Adipocyte (in vitro differentiated cells): ENCODE measurements at places on chromosomes 16 and 17.

DNA sequence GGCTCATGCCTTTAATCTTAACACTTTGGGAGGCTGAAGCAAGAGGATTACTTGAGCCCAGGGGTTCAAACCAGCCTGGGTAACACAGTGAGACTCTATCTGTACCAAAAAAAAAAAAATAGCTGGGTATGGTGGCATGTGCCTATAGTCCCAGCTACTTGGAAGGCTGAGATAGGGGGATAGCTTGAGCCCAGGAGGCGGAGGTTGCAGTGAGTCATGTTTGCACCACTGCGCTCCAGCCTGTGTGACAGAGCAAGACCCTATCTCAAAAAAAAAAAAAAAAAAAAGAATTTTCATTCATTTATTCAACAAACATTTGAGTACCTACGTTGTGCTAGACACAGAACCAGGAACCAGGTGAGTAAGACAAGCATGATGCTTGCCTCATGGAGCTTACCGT is 73.6 kb upstream of the MRTFB start:
- no peak for DNase-seq

DNA sequence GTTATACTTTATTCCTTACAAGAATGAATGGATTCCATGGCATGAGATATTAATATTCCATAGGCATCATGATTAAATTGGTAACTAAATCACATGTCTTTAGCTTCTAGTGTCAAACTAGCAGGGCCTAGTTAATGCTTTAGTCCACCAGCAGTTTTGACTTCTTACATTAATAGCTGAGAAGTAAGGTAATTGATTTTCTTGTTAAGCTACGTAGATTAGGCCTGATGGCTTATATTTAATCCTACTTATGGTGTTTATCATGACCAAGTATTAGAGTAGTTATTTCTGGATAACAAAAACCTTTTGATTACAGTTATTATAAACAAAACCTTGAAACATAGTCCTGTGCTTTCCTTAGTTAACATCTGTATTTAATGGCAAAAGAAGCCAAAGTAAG is 184.5 kb downstream of the TANC2 start:
- peak; percentile 21 for DNase-seq

GRCh38 chr16:14641926-14642325 is 9.2 kb downstream of the BFAR start:
- no peak for DNase-seq

GRCh38 chr16:79703066-79703465 is 102.5 kb upstream of the MAF start:
- no peak for DNase-seq

- peak; percentile 91 for DNase-seq
Measured at GRCh38 chr17:73291260-73291801, 20.5 kb downstream of the CDC42EP4 start.

DNA sequence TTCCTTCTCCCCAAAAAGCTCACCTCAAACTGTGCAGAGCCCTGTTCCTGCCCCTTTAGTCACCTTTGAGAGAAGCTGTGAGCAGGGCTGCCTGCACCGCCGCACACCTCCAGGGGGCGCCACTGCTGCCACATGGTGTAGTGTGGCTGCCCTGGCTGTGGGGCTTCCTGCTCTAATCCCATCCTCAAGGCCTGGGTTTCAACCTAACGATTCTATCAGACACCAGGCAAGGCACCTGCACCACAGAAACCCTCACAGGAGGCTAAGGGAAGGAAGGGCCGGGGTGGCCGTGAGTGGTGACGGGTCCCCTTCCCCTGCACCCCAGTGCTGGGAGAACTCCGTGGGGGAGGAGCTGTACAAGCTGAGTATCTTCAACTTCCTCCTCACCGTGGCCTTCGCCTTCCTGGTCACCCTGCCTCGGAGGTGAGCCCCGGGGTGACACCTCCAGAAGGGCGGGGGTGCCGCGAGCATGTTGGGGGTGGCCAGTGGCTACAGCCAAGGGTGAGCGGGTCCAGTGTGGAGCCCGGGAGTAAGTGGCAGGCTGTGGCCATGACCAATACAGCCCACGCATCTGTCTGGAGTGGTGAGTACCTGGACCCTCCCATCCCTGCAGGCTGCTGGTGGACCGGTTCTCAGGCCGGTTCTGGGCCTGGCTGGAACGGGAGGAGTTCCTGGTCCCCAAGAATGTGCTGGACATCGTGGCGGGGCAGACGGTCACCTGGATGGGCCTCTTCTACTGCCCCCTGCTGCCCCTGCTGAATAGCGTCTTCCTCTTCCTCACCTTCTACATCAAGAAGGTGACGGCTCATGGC is 7.0 kb downstream of the TMC8 start:
- DNase-seq, result no peak

- peak; percentile 79 for DNase-seq
Measured at GRCh38 chr16:2835638-2836493, 5.8 kb downstream of the ZG16B start.

DNA sequence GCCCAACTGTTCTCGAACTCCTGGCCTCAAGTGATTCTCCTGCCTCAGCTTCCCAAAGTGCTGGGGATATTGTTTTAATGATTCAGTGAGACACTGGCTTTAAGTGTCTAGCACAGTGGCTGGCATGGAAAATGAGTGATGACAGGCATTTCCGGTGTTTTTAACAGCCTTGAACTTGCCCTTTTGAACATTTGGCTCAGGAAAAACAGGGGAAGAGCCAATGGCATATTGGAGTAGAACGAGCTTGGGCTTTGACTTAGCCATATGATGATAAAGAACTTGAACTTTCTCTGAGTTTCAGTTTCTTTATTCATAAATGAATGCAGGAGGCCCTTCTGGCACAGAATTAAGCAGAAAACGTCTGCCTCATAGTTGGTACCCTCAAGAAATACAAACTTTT is 145.0 kb upstream of the HS3ST4 start:
- DNase-seq, result no peak

DNA sequence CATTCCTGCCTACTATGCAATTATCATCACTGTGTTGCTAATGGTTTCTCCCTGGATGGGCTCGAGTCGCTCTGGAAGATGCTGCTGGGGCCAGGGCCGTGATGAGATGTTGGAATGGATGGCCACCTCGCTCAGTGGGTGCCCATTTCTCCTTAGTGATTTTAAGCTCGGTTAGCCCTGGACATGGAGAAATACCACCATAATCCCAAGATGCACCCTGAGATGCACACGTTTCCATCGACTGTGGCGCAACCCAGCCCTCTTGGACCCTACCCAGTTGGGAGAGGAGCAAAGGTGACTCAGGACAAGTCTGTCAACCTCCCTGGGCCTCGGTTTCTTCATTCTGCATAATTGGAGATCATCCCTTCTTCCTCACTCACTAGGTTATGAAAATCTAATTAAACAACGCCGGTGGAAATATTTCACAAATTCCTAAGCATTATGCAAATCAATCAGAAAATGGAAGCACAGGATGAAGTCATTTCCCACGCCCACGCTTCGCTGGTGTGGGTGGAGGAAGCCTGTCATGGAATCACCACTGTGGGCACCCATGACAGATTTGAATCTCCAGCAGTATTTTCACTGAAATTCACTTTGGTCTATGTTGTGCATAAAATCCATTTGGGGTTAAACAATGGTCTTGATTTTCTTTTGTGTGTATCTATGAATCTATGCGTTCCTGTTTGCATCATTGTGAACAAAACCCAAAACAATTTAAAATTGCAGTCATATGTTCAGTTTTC is 195.2 kb downstream of the AXIN2 start:
- no peak for DNase-seq

DNA sequence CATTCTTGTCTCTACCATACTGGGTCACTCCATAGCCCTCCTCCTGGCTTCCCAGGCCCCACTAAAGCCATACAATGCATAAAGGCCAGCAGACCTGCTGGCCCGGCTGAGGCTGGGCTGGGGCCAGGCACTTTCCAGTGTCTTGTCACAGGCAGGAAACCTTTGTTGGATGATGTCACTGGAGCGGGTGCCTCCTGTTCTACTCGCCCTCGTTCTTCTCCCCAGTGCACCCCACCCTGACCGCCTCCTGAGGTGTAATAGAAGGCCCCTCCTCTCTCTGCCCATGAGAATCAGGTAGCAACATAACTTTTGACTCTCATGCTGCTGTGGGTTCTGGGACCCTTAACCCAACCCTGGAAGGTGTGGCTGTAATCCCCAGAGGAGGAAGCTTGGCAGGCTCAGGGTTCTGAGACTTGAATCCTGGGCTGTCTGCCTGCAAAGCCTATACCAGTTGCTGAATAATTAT is 54.2 kb upstream of the IL34 start:
- DNase-seq, result no peak
